ENCODE measurements at places on chromosomes 13 and 19. TPM values are rescaled to one million over a fixed set of nuclear protein-coding genes. Genes with fewer than 3 reads are reported as not detected.

AZU1 gene
- 1.2 TPM for polyA plus RNA-seq

EXOSC5 gene
- 15.8 TPM for polyA plus RNA-seq

DNA sequence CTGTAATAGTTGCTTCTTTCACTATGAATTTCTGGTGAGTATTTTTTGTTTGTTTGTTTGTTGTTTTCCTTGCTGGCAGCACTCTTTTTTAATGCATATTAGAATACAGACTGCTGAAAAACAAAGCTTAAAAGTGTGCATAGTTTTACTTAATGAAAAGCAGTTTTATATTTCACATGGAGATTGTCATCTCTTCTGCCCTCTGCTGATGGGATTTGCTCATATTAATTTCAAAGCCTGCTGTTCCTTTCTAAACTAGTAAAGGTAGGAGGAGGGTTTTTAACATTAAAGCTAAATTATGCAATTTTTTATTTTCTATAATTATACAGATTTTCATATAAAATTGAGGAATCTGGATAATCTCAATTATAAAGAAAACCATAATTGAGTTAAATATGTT is 692.6 kb upstream of the SLITRK1 start:
- DNase-seq = no peak

DNA sequence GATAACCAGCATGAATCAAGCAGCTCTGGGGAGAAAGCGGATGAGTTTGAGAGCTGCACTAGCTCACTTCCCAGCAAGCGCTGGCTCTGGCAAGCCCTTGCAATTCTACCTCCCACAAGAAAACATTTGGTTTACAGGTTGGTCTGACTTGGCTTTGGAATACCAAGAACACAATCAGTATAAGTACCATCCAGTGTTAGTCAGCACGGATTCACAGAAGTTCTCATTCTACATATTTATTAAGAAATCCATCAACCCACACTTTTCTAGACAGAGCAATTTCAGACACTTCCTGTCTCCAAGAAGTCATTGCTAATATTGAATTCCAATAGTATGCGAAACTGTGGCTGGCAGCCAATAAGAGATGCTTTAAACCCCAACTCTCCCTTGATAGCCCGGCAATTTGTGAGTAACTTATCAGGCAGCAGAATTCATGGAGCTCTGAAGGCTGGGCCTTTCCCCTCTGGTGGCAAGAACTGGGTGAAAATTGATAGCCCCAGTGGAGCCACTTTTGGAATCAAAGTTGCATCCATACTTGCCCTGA is 59.4 kb upstream of the WASF3 start:
- no peak for DNase-seq

DNA sequence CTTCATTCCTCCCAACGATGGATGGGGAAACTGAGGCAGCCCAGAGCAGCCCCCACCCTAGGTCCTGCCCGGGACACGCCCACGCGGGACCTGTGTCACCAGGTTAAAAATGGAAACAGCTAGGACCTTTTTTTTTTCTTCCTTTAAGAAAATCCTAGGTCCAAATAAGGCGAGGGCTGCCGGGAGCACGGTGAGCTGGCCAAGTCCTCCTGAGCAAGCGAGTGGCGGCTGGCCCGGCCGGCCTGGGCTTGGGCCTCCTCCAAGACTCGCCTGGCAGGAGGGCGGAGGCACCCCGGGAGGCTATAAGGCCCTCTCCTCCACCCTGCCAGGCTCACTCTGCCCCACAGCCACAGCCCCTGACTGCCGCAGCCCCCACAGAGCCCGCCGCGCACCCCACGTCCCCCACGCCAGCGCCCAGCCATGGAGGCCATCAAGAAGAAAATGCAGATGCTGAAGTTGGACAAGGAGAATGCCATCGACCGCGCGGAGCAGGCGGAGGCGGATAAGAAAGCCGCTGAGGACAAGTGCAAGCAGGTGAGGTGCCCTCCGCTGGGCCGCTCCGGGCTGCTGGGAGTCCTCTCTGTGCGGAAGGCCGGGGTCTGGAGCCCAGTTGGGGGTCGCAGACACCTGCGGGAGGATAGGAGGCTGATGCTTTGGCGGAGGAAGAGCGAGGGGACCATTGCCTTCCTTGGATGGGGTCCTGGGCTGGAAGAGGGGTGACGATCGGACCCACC is 8.9 kb upstream of the TPM4 start:
- DNase-seq = no peak
